ENCODE measurements at places on chromosomes 5 and 9.

GRCh38 chr5:172777881-172778814, 7.2 kb upstream of the DUSP1 start:
- no peak for DNase-seq

DNA sequence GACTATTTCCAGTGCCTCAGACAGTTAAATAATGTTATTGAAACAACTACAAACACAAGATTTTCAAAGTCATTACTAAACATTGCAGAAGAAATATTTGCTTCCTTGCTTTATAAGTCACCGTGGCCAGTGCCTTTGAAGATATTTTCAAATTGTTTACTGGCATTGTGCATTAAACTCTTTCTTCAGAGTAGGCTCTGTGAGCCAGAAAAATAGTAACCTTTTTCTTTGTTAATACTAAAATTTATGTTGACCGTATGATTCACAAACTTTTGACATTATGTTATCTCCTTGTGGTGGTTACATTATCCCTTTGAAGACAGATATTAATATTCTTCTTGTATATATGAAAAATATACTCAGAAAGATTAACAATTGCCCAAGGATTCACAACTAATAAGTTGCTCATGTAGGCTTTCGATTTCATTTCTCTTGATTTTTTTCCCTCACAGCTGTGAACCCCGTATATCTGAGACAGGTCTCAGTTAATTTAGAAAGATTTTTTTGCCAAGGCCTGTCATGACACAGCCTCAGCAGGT, 140.1 kb downstream of the NR3C1 start:
- DNase-seq: no peak

DNA sequence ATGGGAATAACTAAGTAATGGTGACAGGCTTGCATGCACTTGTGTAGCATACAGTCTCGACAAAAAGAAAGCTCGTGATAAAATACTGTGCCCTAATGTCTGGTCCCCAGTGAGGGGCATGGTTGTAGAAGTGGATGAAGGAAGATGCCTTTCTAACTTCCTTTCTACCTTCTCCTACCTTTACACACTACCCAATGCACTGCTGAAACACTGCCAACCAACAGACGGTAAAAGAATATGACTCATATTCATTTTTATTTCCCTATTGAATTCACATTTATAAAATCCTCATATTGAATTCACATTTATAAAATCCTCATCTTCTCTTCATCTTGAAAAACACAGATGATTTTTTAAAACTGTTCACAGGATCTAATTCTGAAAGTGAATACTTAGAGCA, 223.0 kb downstream of the PJA2 start:
- no peak for DNase-seq

GRCh38 chr9:98149422-98149821, 30.4 kb upstream of the TRIM14 start:
- DNase-seq: no peak

- no peak for DNase-seq
Observed at GRCh38 chr5:87138091-87138805, 129.4 kb upstream of the RASA1 start.

GRCh38 chr5:172802567-172803176, 31.4 kb upstream of the ERGIC1 start:
- no peak for DNase-seq

GRCh38 chr9:79382044-79382443, 189.7 kb upstream of the TLE4 start:
- no peak for DNase-seq

- DNase-seq: no peak
Observed at GRCh38 chr5:124825983-124826337, 79.5 kb upstream of the ZNF608 start.

- no peak for DNase-seq
Observed at GRCh38 chr9:92735636-92736562, 28.7 kb downstream of the BICD2 start.

DNA sequence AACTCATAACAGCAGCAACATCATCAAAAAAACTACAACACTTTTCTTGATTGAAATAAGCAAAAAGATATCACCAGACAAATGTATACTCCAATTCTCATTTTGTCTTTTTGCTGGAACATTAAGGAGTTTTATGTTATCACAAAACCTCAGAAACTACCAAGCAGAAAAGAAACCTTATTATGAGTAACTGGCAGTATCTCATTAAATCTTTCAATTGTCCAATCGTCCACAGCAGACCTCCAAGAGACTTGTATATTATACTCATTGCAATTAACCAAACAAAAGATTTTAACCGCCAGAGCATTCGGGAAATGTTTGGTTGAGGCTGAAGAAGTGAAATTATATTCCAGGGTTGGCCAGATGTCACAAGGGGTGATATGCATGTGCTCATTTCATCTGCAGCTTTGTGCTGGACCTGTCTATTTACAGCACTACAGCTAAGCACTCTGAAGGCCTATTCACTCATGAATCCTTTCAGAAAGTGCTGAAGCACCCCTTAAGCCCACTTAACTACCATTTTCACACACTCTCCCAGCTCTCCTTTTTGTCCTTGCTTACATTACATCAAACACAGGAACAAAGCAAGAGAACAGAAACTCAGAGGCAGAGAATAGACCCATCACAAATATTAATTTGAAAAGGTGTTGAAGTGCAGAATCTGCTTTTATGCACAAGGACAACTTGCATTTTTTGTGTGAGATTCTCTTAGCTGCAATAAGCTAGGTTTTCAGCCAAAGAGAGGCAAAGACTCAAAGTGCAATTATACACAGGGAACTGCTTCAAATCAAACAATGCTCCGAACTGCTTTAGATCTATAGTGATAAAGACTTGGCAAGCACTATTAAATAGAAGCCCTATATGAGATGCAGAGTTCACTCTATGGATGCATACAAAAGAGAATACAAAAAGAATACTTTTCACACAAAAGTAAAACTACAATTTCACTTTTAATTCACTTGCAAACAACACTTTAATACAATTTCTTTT, 150.4 kb upstream of the POU5F2 start:
- DNase-seq: no peak

DNA sequence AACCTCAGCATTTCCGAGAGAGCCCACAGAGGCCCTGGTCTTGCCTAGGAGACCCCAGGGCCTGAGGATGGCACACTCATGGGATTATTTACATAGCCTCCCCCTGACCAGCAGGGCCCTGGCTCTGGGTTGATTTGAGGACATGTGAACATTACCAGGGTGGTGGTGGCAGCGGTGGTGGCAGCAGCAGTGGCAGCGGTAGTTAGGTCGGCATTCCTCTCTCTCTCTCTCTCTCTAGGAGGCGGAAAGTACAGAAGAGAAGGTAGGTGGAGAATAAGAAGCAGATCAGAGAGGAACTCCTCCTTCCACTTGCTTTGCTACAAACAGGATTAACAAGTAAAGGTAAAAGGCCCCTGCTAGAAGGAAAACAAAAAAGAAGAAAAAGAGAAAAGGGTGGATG, 39.3 kb downstream of the B4GALT1 start:
- DNase-seq: no peak

GRCh38 chr9:132811985-132812384, 66.1 kb downstream of the AK8 start:
- no peak for DNase-seq

DNA sequence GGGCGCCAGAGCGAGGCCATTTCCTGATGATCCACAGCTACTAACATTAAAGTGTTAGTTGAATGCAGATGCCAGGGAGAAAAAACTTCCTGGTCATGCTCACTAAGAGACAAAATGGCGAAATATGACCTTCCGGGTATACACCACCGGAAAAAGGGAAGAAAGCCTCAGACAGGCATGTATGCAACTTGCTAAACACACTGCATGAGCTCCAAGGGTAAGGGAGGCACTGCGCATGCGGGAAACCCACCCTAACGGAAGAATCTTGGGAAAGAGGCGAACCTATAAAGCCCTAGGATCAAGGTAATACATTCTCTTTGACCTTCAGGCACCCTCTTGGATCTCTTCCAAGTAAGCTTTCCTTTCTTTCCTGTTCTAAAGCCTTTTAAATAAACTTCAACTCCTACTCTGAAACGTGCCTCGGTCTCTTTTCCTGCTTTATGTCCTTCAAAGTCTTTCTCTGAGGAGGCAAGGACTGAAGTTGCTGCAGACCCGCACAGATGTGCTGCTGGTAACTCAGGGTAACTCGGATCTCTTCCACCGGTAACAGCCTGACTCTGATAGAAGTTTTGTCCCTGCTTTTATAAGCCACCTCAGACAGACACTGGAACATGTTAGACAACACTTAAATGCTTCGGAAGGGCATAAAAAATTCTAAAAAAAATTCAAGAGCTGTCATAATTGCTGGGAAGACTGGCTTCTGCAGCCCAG, 64.9 kb downstream of the DTWD2 start:
- no peak for DNase-seq

DNA sequence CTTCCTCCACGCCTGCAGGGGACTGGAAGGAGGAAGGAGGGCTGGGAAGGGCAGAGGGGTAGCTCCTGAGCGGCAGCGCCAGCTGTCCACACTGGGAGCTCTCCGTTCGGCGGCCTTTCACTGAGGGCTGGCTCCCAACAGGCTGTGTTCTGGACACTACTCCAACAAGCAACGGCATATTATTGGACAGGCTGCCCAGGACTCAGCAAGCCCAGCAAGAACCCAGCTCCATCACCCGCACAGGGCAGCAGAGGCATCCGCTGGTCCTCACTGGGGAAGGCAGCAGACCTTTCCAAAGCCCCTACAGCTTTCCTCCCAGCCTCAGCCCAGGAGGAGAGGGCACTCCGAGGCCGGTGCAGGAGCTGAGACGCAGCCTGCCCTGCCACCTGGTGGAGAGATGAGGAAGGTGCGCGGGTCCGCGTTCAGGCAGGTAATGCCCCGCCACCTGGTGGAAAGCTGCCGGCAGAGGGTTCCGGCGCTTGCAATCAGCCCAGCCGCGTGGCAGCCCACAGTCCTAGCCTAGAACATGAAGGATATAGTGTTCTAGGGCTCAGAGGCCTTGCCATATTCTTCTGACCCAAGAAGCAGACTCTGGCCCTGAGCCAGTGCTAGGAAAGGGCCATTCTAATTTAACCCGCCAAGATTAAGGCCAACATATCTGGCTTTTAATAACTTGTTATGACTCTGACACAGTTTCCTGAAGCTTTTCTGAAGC, 74.4 kb downstream of the NRG2 start:
- peak; percentile 65 for DNase-seq

GRCh38 chr5:124566875-124567450, 179.5 kb downstream of the ZNF608 start:
- DNase-seq: no peak

Data from anterior cingulate cortex (tissue), 58 donors.